ENCODE measurements at places on chromosomes 16 and 17. TPM values are rescaled to one million over a fixed set of nuclear protein-coding genes. Genes with fewer than 3 reads are reported as not detected.

The KDM6B gene
- 1.8 TPM for total RNA-seq

The RAMP2 gene
- 0.92 TPM for total RNA-seq

The CNGB1 gene
- not detected for total RNA-seq

The TEX2 gene
- total RNA-seq, result 35.1 TPM

The SMIM5 gene
- 0.17 TPM for total RNA-seq

The RAB11FIP4 gene
- total RNA-seq, result 0.45 TPM

The C17orf50 gene
- total RNA-seq, result not detected

The MYH8 gene
- 0.11 TPM for total RNA-seq

The DYNLRB2 gene
- total RNA-seq, result not detected

The HOXB13 gene
- 0.77 TPM for total RNA-seq

The CFAP97D1 gene
- total RNA-seq, result under 0.01 TPM

DNA sequence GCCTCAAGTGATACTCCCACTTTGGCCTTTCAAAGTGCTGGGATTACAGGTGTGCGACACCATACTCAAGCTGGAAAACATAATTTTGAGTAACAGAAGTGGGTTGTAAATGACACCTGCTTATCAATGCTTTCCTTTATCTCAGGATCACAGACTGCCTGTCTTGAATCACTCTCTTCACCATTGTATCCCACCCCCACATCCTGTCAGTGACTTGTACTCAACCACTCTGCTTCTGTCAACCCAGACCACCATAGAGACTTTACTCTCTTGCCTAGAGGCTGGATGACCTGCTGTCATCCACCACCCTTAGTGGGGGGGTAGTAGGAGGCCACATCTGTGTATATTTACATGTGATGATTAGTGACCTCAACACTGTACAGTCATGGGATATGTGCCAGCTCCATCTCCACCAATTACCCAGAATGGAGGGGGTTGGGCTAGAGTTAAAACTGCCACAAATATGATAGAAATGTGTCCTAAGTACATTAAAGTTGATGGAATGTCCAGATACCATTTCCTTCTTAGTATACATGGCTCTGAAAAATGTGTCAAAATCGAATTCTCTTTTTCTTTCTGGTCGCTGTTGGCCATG, 338.7 kb downstream of the GRIN2A start:
- no peak for DNase-seq

GRCh38 chr16:56368545-56368944, 56.8 kb downstream of the AMFR start:
- DNase-seq, result no peak

- no peak for DNase-seq
Measured at GRCh38 chr17:27199948-27200347, 94.0 kb upstream of the WSB1 start.

GRCh38 chr16:22942811-22943210, 128.8 kb downstream of the HS3ST2 start:
- no peak for DNase-seq

DNA sequence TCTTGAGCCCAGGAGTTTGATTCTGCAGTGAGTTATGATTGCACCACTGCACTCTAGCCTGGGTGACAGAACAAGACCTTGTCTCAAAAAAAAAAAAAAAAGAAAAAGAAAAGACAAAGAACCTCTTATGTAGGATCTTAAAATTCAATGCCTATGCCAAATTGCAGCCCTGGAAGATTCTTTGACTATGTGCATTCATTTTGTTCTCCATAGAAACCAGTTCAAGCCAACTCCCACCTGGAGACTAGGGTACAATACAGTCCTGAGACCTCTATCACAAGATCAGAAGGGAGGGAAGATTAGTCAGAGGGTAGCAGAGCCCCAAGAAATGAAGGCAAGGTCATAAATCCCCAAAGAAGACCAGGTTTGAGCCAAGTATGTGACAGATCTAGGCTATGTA, 90.6 kb upstream of the HAS3 start:
- no peak for DNase-seq

DNA sequence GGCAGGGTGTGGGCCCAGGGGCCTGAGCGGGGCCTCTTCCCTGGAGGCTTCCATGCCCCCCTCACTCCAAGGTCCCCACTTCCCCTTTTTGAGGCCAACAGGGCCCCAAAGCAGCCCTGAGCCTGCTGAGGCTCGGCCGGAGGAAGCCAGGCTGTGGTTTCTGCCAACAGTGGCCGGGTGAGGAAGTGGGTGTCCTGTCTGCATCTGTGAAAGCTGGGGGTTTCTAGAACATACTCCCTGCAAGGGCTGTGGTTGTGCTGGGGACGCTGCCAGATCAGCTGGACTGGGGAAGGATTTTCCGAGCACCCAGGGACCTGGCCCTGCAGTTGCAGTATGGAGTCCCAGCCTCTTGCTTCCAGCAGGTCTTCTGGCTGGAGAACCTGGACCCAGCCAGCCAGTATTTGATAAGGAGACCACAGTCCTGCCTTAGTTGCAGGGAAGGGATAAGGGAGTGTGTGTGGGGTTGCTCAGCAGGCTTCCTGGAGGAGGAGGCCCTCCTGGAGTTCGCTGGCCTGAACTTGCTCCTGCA, 15.7 kb downstream of the ADCY7 start:
- DNase-seq, result peak; percentile 46

GRCh38 chr17:78390241-78391050, 12.0 kb downstream of the PGS1 start:
- peak; percentile 99 for DNase-seq

GRCh38 chr16:77014441-77014840, 176.5 kb upstream of the MON1B start:
- no peak for DNase-seq

DNA sequence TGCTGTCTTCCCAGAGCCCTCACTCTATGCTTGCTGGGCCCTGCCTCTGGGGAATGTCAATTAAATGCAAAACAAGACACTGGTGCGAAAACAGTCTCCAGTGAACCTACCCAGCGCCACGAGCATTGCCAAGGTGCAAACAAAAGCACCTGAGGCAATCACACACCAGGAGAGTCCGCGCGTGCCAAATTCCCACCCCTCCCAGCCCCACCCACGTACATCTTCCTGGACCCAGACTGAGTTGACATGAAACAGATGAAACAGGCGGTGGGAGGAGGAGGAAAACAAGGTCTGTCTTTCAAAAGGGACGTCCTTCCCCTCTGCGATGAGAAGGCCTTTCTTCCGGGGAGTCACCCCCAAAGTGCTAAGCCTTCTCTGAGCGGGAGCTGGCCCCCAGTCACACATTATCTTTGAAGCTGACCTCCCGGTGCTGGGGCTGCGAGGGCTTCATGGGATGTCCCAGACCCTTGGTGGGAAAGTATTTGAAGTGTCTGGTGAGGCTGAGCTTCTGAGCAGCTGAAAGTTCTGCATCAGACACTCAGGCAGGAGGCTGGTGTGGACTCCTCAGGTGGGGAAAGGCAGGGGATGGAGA, 200.4 kb downstream of the AXIN2 start:
- no peak for DNase-seq

GRCh38 chr16:30665155-30665829, 7.1 kb downstream of the FBRS start:
- no peak for DNase-seq

GRCh38 chr16:12951392-12951791, 50.0 kb downstream of the SHISA9 start:
- peak; percentile 65 for DNase-seq

- DNase-seq, result peak; percentile 0
Measured at GRCh38 chr16:9647981-9648701, 534.1 kb downstream of the GRIN2A start.

DNA sequence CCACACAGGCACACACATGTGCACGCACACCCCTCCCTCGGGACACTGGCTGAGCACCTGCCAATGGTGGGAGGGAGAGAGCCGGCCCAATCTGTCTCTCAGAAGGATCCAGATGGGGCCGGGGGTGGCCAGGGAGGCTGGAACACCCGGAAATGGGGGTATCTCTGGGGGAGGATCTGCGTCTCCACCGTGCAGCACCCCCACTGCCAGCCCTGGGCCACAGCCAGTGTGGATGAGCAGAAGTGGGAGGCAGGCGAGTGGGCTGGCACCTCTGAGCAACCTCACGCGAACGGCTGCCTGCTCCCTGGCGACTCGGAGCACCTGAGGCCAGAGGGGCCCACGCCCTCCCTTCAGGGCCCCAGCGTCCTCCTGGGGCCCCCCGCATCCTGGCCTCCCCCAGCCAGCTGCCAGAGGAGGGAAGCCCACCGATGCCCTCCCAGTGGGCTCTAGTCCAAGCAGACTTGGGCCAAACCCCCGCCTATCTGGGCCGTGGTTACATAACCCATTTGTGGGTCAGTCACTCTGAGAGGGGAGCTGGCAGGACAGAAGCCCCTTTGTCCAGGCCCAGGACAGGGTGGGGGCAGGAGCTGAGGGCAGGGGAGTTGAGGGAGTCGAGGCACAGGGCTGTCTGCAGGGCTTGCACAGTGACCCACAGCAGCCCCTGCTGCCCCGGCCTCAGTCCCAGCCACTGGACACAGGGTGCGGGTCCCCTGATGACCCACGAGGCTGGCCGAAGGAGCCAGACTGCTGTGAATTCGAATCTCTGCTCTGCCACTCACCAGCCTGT, 5.6 kb downstream of the CASKIN1 start:
- no peak for DNase-seq

- no peak for DNase-seq
Measured at GRCh38 chr16:12079412-12079965, 103.0 kb downstream of the SNX29 start.

DNA sequence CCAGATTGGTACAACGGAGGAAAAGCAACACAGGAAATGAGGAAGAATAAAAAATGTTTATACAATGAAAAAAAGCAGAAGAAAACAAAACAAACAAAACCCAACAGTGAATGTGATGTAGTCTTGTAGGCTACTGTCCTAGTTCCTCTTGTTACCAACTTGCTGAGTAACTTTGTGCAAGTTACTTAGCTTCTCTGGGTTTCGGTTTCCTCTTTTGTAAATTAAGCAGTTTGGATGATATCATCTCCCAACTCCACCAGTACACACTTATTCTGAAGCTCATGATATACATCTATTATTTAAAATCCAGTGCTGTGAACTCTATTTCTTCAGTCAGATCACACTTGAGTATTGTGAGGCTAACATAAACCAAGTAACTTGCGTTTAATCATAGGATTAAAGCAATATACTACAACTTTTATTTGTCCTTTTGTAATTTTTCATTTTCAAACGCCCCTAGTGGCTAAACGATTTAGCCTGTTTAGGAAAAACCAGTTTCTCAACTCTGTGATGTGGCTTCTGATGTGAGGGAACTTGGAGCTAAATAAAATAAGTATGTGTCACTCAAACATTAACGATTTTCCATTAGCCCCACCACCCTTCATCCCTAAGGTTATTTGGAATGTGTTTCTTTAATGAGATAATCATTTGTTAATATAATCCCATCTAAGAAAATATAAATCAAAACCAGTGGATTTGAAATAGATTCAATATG, 1.4 kb upstream of the UNK start:
- DNase-seq, result peak; percentile 77

DNA sequence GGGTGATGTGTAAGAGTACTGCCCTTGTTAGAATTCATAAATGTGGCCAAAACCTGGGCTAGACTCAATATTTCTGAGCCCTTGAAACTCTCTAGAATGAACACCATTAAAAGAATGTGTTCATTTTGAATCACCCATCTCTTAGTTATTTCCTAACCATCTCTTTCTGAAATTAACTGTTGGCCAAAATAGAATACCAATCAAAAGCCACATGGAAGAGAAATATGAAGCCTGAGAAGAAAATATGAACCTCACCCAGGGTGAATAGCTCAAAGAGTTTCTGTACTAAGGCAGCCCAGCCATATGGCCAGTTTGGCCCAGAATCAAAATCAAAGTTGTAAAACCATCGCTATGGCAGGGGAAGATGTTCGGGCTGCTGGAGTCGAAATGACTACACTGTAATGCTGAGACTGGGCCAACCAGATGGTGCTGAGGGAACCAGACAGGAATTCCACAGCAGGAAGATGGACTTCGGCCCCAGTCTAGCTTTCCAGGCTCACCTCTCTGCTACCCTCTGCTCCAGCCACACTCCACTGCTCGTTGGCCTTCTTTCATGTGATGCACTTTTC, 154.3 kb upstream of the ZFHX3 start:
- DNase-seq, result peak; percentile 70

DNA sequence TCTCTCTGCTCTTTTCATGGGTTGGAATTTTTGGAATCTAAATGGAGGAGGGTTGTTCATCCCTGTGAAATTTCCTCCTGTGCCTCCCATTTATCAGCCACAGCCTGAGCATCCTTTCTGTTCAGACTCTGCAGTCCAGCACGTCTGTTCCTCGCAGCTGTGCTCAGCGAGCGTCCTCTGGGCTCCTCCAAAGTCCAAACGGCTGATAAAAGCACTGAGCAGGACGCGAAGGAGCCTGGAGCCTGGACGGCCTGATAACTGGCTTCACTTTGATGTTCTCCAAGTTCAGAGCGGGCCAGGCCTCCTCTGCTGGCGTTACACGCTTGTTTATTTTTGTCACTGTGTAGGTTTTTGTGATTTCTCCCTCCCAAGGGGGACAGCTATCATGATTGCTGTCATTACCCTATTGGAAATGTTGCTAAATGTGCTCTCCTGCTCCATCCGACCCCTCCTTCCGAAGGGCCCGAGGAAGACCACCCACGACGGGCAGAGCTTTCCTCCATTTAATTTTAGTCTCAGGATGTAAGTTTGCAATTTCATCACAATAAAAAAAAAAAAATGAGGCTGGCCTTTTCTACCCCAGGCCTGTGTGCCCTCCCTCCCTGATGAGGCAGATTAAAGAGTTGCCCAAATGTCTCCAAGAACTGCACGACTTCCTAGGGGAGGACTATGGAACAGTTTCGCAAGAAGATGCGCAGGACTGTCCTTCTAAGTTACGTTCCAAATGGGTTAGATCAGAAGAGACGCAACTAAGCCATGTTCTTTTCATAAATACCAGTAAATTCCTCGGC, 290.5 kb upstream of the FOXF1 start:
- DNase-seq, result no peak

DNA sequence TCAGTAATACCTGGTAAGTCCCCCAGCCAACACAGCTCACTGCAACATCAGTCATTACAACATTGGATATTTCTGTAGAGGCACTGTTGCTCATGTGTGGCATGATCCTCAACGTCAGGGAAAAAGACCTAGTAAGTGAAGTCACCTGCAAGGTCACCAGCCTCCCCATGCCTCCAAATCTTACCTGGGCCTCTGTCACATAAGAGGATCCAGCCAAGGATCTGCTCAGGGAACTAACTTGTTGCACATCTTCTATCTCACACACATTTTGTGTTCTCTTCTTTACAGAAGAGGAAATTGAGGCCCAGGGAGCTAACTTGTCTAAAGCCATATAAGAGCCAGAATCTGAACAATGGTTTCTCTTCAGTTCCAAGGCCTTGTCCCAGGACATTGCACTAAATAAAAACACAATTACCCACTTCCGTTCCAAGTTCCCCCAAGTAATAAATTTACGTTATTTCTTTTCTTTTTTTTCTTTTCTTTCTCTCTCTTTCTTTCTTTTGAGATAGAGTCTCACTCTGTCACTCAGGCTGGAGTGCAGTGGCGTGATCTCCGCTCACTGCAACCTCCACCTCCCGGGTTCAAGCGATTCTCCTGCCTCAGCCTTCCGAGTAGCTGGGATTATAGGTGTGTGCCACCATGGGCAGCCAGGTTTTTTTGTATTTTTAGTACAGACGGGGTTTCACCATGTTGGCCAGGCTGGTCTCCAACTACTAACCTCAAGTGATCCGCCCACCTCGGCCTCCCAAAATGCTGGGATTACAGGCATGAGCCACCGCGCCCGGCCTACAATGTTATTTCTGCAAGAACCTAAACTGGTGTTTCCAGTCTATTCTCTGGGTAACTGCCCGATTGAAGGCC, 1.3 kb downstream of the SHMT1 start:
- DNase-seq, result no peak

Data from LHCN-M2 (cell line).